OCI-LY7 (cell line): ENCODE measurements at places on chromosomes 7 and 10.

- DNase-seq = no peak
These were observed 8.4 kb upstream of the PFKFB3 start for GRCh38 chr10:6194311-6194710.

GRCh38 chr10:25061711-25062449, 45.5 kb downstream of the THNSL1 start:
- no peak for DNase-seq

DNA sequence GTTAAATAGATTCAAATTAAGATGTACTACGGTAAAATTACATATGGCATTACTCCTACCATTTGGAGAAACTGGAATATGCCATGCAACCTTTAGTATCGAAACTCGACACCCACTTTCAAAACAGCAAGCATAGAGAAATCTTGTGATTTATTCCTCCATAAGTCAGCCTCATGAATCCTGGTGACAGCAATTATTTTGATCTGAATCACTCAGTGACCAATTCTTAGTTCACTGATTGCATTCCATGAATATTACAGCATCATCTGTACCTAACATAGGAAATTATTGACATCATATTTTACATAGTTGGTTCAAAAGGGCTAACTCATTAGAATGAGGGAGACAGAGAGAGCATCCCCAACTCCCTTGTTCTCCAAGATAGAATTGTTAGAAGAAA, 89.6 kb downstream of the CACNB2 start:
- DNase-seq = no peak

- DNase-seq = peak; percentile 61
These were observed 90.3 kb downstream of the MYL10 start for GRCh38 chr7:101538596-101539459.

- no peak for DNase-seq
These were observed 152.5 kb downstream of the LCOR start for GRCh38 chr10:96984541-96985131.
